ENCODE measurements at places on chromosomes 1 and 21.
A peak's percentile ranks its signal among the peaks of the same experiment; 100 is the strongest.

- DNase-seq, result no peak
Observed at GRCh38 chr1:239044829-239045228, 341.5 kb upstream of the CHRM3 start.

DNA sequence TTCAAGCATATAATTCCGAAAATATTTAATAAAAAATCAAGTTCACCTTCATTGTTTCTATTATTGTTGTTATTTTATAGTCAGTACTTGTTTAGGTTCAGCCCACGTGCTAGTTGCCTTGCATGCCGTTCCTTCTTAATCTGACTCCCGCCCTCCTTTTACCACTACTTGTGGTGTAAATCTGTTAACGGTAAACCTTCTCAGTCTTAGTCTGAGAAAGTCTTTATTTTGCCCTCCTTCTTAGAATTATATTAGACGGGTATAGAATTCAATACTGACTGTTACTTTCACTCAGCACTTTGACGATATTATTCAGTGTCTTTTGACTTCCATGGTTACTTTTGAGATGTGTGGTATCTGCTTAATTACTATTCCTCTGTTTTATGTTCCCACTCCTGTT is 104.8 kb downstream of the RGL1 start:
- DNase-seq, result no peak

DNA sequence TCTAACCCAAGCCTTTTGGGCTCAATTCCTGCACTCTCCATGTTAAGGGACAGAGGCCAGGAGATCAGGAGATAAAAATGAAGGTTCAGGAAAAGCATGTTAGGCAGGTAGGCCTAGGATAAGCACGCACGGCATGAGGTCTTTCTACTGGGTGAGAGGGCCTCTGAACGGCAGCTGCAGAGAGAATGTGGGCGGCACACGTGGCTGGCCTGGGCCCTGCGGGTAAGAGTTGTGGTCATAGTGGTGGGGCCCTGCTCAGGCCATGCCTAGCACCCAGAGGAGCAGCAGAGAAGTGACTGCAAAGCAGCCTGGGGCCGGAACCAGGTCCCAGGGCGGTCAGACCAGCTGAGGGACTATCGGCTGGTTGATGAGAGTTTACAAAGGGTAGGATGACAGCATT is 7.5 kb upstream of the FOXO6 start:
- peak; percentile 82 for DNase-seq

DNA sequence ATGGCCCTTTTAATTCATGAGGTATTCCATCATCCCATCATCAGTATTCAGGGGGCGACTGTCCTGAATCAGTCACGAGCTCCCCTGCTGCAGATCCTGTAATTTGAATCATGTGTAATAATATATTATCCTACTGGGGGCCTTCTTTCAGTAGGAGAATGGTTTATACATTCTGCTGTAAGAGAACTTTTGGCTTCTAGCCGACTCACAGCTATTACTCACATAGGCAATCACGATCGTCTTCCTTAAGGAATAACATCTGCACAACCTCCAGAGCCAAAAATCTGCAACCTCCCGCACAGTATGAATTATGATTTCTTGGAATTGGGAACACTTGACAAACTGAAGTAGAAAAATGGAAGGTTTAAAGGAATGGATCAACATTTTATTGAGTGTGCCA is 343.0 kb downstream of the USP25 start:
- DNase-seq, result no peak

DNA sequence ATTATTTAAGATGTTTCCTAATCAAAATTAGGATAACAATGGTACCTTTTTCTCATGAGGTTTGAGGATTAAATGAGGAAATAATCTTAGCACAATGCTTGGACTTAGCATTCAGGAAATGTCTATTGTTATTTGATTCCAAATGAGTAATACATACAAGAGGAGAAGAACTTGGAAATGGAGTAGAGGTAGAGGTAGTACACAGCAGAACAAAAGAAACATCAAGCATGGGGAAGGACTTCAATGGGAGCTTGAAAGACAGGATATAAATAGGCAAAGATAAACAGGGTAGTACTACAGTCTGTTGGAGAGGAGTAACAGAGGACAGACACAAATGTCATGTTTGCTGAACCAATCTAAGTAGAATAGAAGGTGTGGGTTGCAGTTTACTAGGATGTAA is 59.5 kb upstream of the RGS2 start:
- no peak for DNase-seq

GRCh38 chr1:215748431-215748830 is 181.3 kb downstream of the KCTD3 start:
- no peak for DNase-seq

- no peak for DNase-seq
Observed at GRCh38 chr1:159218649-159219636, 14.3 kb downstream of the ACKR1 start.

GRCh38 chr1:28887835-28888682 is 26.3 kb upstream of the EPB41 start:
- DNase-seq, result no peak

All from HL-60 (cell line).